ENCODE measurements at places on chromosomes 7 and 10.

DNA sequence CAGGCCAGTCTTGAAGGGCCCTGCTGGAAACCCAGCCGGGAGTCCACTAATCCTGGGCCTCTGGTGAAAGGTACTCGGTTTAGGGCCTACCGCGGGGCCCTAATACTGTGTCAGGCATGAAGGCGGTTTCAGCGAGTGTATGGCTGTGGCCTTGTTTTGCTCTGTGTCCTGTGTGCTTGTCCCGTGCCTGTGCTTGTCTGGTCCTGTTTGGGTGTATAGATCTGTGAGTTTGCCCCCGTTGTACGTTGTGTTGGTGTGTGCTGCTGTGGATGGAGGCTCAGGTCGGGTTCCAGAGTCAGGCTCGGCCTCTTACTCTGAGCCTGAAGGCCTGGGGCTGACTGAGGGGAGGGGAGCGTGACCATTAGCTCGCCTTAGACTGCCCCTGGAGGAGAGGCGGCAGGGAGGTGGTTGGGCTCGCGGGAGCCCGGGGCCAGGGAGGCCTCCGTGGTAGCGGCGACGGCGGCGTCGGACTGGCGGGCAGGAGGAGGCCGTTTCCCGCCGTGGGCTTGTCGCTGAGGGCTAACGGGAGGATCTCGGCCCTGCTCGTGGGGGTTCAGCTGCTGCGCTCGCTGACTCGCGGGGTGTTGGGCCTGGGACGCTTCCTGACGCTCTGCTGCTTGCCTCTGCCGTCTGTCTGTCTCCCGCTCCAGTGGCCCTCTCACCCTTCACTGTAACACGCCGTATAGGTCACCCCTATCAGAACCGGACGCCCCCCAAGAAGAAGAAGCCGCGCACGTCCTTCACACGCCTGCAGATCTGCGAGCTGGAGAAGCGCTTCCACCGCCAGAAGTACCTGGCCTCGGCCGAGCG, 2.6 kb downstream of the TLX1 start:
- no peak for DNase-seq

GRCh38 chr7:106610996-106611886, 49.7 kb downstream of the CCDC71L start:
- DNase-seq, result peak; percentile 95

- peak; percentile 3 for DNase-seq
Measured at GRCh38 chr7:18151422-18151821, 123.8 kb upstream of the PRPS1L1 start.

- DNase-seq, result peak; percentile 0
Measured at GRCh38 chr10:25288181-25288580, 113.4 kb downstream of the GPR158 start.

DNA sequence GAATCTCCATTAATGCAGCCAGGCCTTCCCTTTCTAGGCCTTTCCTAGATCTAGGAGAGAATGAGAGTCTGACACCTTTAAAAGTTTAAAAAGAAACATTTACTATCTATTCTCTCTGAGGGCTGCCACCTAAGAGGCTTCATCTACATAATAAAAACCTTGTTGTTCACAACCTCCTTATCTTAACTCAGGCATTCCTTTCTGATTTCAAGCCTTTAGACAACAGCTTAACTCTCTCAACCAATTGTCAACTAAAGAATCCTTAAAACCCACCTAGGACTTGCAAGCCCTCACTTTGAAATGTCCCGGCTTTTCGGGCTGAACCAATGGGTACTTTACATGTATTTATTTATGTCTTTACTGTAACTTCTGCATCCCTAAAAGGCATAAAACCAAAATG, 64.3 kb upstream of the RET start:
- no peak for DNase-seq

DNA sequence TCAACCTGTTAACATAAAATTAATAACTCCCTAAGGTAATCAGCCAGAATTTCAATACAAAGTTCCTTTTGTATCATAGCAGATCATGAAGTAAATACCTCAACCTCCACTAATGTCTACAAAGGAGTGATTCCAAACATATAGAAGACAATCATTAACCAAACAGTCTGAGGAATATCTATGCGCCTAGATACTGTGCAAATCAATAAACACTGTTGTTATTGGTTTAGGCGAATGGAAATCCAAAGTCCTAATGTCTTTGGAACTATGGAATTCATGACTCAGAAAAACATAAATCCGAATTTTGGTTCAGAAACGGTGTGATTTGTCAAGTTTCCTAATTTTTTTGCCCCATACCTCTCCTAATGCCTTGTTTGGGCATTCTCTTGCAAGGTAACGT, 469.7 kb downstream of the PARD3 start:
- no peak for DNase-seq

DNA sequence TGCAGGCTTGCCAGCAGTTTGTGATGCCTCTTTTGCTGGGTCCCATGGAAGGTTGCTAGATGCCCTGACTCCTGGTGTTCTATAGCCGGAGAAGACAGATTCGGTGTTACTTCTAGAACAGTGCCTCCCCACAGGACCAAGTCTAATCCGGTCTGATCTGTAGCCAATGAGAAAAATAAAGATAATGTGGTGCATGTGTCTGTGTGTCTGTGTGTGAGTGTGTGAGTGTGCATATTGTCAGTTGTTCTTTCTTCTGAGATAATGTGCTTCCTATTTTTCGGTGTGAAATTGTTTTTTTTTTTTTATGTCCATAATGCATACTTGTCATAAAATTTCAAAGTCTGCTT, 29.7 kb upstream of the ZNRF2 start:
- DNase-seq, result peak; percentile 18

- DNase-seq, result peak; percentile 51
Measured at GRCh38 chr7:1961701-1962276, 271.0 kb downstream of the MAD1L1 start.

GRCh38 chr10:71065659-71066058, 146.7 kb upstream of the UNC5B start:
- no peak for DNase-seq

DNA sequence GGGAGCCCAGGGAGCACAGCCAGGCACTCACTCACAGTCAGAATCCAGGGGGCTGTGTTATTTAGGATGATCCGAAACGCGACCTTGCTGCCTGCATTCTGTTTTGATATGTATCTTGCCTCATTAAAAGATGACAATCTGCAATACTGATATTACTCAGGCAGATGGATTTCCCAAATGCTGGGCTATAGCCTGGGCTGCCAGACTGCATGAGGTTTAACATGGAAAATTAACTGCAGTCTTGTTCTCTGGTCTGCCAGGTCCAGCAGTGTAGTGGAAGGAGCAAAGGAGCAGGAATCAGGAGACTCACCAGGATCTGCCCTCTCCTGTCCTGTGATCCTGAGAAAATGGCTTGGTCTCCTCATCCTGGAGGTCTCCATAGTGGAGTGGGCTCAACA, 258.1 kb downstream of the PAXIP1 start:
- DNase-seq, result no peak

GRCh38 chr10:70145166-70145665, 1.3 kb downstream of the TYSND1 start:
- DNase-seq, result no peak

GRCh38 chr7:106736508-106737201, 75.7 kb upstream of the CCDC71L start:
- DNase-seq, result peak; percentile 79

- DNase-seq, result no peak
Measured at GRCh38 chr7:2002561-2003450, 229.9 kb downstream of the MAD1L1 start.

GRCh38 chr10:60433684-60434083, 44.0 kb upstream of the ANK3 start:
- no peak for DNase-seq

- DNase-seq, result no peak
Measured at GRCh38 chr7:151275813-151276577, 27.5 kb upstream of the SMARCD3 start.

DNA sequence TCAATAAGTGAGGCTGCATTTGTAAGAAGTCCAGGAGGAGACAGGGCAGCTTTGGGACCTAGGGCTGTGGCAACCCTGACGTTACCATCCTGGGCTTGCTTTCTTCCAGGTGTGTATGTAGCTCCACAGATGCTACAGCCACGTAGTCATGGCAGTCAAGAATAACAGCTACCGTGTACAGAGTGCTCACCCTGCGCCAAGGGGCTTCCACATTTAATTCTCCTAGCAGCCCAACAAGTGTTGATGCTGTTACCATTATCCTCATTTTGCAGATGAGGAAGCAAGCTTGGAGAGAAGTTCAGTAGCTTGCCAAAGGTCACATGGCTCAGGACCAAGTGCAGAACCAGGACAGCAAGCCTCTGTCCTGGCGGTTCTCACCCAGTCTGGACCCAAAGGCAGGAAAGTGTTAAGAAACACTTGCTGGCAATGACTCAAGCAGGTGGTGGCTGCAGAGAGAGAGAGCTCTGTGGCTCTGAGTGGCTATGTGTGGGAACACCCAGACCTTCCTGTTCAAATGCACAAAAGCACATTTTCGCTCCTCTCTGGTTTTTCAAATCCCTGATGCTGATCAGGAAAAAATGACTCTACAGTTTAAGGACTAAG, 89.8 kb downstream of the CREM start:
- DNase-seq, result no peak

- DNase-seq, result peak; percentile 40
Measured at GRCh38 chr10:74293686-74294371, 142.8 kb downstream of the ADK start.

GRCh38 chr7:7177044-7177517, 5.3 kb upstream of the C1GALT1 start:
- DNase-seq, result no peak

DNA sequence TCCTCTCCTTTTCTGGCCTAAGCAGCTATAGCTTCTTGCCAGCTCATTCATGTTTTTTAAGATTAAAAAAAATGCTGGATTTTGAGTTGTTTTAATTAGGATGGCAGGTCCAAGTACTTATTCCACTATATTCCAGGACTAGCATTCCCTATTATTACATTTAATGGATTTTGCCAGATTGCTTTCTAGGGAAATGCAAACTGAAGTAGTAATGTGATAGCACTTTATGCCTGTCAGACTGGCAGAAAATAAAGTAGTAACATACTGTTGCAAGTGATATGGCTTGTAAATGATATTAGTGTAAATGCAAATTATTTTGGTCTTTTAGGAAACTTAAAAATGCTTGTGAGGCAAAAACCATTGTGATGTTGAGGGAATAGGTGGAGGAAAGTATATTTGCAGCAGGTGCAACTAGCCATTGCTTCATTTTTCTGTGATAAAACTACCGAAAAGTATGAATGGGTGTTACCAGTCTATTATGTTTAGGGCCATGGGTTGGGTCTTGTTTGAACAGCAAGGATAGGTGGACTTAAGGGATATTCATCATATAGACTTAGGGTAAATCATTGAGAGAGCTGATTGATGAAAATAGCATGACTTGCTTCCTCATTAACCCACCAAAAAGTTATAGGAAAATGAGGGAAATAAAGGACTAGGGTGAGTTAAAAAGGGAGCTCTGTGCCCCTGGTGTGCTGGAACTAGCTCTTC, 19.9 kb downstream of the ZNRF2 start:
- DNase-seq, result no peak

- no peak for DNase-seq
Measured at GRCh38 chr10:12140038-12140437, 10.6 kb downstream of the SEC61A2 start.

GRCh38 chr7:130949550-130949949, 215.5 kb upstream of the KLF14 start:
- DNase-seq, result no peak

DNA sequence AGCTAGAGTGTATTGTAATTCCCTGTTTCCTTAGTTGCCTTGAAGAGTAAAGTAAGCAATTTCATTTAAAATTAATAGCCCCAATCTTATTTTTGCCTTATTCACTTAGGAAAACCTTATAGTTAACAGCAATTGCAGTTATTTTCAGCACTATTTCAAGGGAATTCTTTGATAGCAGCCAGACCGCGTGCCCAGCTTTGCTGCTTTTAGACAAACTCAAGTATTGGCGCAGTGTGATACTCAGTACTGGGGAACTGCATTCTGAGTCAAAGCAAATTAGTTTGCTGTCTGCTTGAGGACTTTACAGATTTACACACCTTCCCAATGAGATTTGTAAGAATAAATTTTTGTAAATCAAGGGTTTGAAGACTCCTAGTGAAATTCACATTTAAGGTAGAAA, 21.2 kb downstream of the PRKG1 start:
- DNase-seq, result no peak

- DNase-seq, result no peak
Measured at GRCh38 chr10:125024497-125025234, 82.7 kb downstream of the ZRANB1 start.

- no peak for DNase-seq
Measured at GRCh38 chr10:45509491-45509890, 135.5 kb downstream of the ALOX5 start.

GRCh38 chr10:80487791-80488538, 33.9 kb downstream of the TSPAN14 start:
- DNase-seq, result no peak

DNA sequence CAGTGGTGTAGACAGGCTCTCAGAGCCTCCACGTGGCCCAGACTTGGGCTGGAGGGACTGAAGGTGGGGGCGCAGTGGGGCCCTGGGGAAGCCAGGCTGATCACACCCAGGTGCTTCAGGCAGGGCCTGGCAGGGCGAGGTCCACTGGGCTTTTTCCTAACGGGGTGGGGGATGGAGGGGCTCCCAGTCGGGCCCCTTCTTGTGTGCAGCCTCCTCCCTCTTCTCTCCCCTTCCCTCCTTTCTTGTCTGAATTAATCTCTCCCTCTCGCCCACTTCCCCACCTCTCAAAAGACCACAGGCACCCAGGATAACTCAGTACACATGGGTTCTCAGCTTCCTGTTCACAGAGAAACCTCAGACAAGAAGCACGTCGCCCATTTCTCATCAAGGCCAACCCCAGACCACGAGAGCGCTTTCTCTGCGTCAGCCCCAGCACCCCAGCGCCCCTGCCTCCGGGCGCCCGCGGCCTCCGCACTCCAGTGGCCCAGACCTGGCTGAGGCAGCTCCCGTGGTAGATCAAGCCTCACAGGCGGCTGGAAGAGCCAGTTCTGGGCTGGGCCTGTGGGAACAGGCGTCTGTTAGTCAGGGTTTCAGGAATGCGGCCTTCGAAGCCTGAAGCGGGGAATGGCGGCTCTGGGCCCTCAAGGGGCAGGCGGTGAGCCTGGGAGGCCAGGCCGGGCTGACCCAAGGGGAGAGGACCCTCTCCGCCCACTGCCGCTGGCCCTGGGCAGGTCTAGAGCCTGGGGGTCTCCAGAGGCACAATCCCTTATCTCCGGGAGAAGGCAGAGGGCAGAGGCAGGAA, 50.6 kb downstream of the PWWP2B start:
- peak; percentile 72 for DNase-seq

- no peak for DNase-seq
Measured at GRCh38 chr7:149297034-149297755, 35.2 kb downstream of the ZNF783 start.

DNA sequence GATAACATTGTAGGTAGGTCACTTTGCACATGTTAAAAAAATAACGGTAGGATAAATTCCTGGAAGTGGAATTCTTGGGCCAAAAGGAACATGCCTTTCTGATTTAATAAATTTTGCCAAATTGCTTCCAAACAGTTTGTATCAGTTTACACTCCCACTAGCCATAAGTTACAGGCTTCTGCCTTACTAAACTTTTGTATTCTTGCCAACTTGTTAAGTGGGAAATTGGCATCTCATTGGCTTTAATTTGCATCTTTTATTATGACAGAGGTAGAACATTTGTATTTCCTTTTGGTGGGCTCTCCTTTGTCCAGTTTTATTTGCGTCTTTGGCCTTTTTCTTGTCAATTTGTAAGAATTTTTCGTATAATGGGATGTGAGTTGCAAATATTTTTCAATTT, 38.3 kb upstream of the FAM180A start:
- DNase-seq, result no peak

GRCh38 chr10:47374611-47375536, 9.2 kb downstream of the ZNF488 start:
- no peak for DNase-seq

- DNase-seq, result no peak
Measured at GRCh38 chr7:3520206-3520605, 219.2 kb downstream of the SDK1 start.
